ENCODE measurements at places on chromosomes 4 and X.

DNA sequence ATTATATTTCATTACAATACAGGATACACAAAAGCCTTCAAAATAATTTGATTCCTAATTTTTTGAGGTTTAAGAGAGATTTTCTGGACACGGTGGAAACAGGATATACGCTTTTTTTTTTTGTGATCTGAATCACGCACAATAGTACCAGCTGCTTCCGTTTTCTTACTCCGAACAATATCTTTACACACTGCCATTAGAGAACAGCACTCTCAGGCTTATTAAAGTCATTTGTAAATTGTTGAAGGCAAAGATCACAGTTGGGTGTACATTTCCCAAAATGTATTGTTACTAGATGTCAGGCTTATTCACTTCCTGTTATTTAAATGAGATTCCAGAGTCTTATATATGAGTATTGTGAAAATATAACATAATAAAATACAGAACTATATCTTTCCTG, 71.5 kb downstream of the TMEM47 start:
- DNase-seq, result no peak

DNA sequence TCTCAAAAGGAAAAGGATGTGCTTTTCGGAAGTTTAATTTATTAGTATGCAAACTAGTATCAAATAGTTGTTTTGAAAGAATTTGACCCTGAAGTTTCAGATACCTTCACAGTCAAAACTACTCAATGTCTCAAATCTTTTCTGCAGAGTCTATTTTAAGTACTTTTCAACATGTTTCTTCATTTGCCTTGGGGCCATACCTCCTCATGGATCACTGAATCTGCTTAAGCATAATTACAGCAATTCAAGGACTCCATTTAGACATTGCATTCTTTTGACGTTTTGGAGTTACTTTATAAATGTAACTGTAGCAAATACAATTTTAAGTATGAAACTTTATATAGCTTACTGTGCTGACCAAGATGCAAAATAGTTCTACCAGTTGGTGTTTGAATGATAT, 25.5 kb downstream of the PALLD start:
- DNase-seq, result no peak

- no peak for DNase-seq
Observed at GRCh38 chr4:158422546-158422945, 99.1 kb upstream of the RXFP1 start.

- DNase-seq, result no peak
Observed at GRCh38 chr4:77076889-77077635, 1.3 kb upstream of the CCNI start.

GRCh38 chr4:174828845-174829701, at the start of gene GLRA3:
TSS of gene GLRA3 (minus strand) at chr4:174829247. CDS start at chr4:174828811, 436 bp downstream.
- peak; percentile 44 for DNase-seq

DNA sequence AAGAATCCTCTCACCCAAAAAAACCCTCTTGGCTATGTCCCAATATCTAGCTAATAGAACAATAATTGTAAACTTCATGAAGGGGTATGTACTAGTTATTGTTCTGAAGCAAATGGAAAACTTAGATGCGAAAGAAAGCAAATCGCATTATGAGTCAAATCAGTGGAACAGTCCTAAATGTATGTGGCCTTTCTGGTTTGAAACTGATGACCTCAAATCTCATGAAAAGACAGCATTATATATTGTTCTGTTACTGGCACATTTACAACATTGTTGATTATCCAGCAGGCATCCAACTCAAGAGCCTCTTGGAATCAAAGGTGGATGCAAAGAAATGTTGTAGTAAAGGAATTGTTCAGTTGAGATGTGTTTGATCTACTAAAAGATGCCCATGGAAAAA, 34.7 kb downstream of the CSN3 start:
- DNase-seq, result no peak

GRCh38 chr4:32624943-32625603, 1904.9 kb downstream of the PCDH7 start:
- DNase-seq, result no peak

GRCh38 chr4:41632481-41633073, 94.6 kb downstream of the LIMCH1 start:
- no peak for DNase-seq

GRCh38 chr4:52595001-52595400, 64.1 kb downstream of the USP46 start:
- no peak for DNase-seq

GRCh38 chr4:172390331-172390730, 577.1 kb downstream of the GALNTL6 start:
- no peak for DNase-seq

- no peak for DNase-seq
Observed at GRCh38 chr4:8593264-8594096, 915 bp downstream of the CPZ start.

GRCh38 chrX:96432647-96433046, 252.0 kb upstream of the DIAPH2 start:
- no peak for DNase-seq

- DNase-seq, result no peak
Observed at GRCh38 chr4:1293531-1293941, 3.8 kb downstream of the MAEA start.

GRCh38 chr4:188578657-188579056, 439.4 kb downstream of the TRIML1 start:
- no peak for DNase-seq

- no peak for DNase-seq
Observed at GRCh38 chrX:79366873-79367749, at the start of gene ITM2A. TSS of gene ITM2A (minus strand) at chrX:79367334. CDS start at chrX:79367215, 119 bp downstream.

GRCh38 chrX:129478516-129478915, 44.8 kb downstream of the SMARCA1 start:
- peak; percentile 18 for DNase-seq

- DNase-seq, result no peak
Observed at GRCh38 chr4:117691572-117692351, 342.5 kb upstream of the NDST3 start.

DNA sequence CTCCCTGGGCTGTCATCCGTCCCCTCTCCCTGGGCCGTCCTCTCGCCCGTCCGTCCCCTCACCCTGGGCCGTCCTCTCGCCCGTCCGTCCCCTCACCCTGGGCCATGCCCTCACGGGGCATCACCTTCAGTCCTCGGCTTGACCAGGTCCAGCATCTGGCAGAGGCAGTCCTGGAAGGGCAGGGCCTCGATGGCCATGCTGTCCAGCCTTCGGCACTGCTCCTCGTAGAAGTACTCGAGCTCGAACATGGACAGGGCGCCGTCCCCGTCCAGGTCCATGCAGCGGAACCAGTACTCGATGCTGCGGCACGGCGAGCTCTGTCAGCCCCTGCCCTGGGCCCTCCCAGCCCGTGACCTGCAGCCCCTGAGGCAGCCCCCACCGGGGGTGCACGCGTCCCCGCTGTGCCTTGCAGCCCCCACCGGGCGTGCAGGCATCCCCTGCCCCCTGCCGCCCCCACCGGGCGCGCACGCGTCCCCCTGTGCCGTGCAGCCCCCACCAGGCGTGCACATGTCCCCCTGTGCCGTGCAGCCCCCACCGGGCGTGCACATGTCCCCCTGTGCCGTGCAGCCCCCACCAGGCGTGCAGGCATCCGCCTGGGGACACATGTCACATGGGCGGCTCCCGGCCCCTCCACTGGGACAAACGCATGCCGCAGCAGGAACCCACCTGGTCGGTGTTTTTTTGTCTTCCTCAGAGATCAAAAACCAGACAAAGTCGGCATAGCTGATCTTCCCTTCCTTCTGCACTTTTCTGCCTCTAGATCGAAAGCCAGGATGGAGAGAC, 22.2 kb upstream of the GTPBP6 start:
- DNase-seq, result no peak

All from RPMI8226 (cell line).